HFFc6 (cell line): ENCODE measurements at places on chromosomes 12 and 14. TPM values are rescaled to one million over a fixed set of nuclear protein-coding genes. Genes with fewer than 3 reads are reported as not detected.

- no peak for DNase-seq
Observed at GRCh38 chr14:73333031-73333430, 95.7 kb downstream of the PAPLN start.

DNA sequence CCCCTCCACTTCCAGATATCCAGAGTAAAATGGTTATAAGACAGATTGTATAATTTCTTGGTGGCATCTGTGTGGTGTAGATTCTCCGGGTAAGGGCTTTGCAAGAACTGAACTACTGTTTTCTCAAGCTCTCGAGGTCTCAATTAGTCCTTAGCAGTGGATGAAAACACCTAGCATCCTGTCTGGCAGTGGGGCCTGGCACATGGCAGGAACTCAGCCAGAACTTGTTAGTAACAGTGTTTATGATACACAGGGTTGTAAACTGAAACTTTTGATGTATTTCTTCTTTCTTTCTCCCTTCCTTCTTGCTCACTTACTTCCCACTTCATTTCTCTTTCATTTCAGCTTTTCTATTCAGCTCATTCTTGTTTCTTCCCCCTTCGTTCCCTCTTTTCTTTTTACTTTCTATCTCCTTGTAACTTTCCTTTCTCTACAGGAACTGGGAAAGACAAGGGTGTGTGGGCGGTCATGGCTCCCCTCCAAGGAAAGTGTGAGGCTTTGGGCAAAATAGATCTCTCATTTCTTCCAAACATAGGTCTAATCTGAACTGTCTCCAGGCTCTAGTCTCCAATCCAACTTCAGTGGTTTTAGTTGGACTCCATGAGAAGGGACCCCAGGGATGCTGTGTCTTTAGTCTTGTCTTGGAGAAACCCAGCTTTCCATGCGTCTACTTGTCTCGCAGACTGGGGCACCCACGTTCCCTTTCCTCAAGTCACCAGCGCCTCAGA is 159.7 kb downstream of the PAH start:
- no peak for DNase-seq

- DNase-seq, result no peak
Observed at GRCh38 chr12:20946732-20947131, 136.2 kb downstream of the SLCO1B3 start.

DNA sequence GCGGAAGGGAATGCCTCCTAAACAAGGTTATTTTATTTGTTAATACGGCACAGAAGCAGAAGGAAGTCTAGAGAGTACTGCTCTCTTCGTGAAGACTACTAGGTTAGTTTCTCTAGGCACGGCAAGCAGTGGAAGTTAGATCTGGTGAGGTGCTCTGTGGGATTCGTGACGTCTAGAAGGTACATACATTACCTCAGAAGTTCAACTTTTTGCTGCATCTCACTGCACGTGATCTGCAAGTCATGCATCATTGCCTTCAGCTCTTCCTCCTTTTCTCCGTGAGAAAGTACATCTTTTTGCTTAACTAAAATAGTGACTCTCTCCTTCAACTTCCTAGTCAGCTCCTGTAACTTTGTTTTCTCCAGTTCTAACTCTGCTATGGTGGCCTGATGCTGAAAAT is 74.7 kb downstream of the NIN start:
- no peak for DNase-seq

Gene CLEC1B
- not detected in 2 replicates for total RNA-seq

Gene LMNTD1
- 0.38 to 0.82 TPM (median 0.44 TPM) in 3 replicates for total RNA-seq

DNA sequence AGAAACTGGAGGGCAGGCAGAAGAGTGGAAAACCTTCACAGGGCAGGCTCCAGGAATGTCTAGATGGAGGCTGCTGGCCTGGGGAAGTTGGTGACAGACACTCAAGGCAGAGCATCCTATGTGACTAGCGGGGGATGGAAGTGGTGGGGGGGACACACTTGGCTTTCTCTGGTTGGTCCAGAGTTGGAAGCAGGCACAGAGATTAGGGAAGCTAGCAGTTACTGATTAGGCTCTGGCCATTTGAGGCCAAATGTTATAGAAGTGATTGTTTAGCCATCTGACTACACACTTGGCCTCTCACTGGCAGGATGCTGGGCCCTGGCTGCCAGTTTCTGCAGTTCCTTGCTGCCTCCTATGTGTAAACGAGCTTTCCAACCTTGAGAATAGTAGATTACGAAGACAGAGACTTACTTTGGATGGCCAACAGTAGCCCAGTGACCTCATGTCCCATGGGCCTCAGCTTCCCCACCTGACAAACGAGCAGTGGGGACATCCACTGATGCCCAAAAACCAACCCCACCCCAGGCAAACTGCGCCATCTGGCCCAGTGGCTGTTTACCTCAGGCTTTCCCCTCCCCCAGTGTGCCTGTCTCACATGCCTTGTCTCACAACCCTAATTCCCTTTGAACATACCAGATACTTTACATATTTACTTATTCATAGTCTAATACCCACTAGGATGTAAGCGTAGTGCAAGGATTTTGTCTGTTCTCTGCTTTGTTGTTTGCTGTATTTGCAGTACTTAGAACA is 102.7 kb downstream of the PAPLN start:
- no peak for DNase-seq

GRCh38 chr14:101362529-101363260 is 198.6 kb upstream of the DIO3 start:
- no peak for DNase-seq
